ENCODE measurements at places on chromosomes 12 and 14. TPM values are rescaled to one million over a fixed set of nuclear protein-coding genes. Genes with fewer than 3 reads are reported as not detected.

DNA sequence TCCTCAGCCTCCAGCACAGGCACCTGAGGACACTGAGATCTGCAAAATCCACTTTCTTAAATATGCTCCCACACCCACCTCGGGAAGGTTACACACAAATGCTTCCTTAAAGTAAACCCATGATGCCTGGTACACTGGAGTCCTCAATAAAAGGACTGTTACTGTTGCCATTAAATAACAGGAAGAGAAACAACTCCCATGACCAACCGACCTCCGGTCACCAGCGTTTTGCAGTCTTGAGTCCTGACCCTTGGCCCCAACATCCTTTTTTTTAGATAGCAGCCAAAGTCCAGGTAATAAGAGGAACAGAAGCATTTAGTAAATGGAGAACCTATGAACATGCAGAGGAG lies 42.4 kb downstream of the ITPK1 start:
- DNase-seq: no peak

The SLC5A8 gene
- total RNA-seq: 1.4 TPM

GRCh38 chr12:90842477-90842876 lies 112.5 kb downstream of the CCER1 start:
- no peak for DNase-seq

The TMPRSS12 gene
- total RNA-seq: not detected

The SIX1 gene
- total RNA-seq: 0.47 TPM

DNA sequence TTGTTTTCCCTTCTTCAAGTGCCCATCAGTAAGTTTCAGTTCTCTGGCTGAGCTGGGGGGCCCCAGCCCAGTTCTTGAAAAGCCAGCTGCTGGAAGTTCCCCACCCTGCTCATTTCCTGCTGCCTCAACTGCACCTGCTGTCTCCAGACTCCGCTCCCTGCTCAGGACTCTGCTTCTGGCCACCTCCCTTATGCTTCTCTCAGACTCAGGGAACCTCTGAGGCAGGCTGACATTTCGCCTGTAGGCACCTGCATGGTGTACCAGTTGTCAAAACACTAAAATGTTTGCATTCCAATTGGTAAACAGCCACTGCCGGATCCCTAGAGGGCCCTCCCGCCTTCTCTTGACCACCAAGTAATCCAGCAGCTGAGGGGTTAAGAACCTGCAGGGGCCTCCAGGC lies 136.5 kb upstream of the VRK1 start:
- DNase-seq: no peak

DNA sequence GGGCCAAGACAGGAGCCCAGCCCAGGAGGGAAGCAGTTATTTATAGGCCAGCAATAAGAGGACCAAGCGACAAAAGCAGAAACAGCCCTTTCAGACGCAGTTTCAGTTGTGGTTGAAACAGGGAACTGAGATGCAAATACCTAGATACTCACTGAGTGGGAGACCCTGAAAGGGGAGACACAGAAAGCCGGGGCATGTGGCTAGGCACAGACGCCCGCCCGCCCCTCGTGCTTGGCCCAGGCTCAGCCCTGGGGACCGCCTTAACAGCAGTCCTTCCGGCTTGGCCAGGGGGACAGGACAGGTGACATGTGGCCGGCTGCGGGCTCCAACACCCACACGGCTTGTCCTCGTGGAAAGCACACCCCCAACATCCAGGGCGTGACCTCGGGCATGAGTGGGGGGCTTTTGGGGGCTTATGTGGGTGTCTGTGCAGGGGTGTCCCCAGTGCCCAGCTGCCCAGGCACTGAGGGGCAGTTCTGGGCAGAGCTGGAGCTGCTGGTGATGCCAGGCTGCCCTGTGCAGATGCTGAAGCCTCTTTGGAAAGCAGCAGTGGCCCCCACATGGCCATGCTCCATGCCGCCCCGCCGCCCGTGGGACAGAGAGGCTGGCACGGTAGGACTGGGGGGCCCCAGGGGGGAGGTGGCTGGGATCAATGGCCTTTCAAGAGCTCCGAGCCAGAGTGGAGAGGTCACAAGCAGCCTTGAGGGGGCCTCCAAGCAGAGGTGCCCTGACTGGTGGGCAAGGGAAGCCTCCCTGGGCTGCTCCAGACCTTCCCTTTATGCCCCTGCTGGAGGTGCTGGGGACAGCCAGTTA lies 2.1 kb downstream of the PLD4 start:
- DNase-seq: no peak

- no peak for DNase-seq
Observed at GRCh38 chr12:113416091-113416754, 6.0 kb upstream of the SDSL start.

DNA sequence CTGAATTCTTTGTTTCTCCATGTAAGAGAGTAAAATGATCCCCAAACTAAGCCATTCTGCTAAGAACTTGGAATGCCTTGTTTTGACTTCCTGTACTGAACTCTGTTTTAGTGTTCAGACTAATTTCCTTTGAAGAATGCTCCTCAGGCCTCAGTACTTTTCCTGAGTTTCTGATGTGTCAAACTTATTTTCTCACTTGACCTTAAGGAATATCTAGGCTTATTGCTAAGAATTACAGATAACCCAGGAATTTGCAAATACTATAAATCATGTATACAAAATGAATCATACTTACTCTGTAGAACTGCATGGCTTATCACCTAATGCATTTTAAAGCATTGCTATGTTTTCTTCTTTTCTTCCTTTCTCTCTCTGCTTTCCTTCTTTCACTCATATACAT lies 93.1 kb upstream of the PKP2 start:
- no peak for DNase-seq

GRCh38 chr12:121792607-121793439 lies 665 bp downstream of the RHOF start:
- DNase-seq: no peak

DNA sequence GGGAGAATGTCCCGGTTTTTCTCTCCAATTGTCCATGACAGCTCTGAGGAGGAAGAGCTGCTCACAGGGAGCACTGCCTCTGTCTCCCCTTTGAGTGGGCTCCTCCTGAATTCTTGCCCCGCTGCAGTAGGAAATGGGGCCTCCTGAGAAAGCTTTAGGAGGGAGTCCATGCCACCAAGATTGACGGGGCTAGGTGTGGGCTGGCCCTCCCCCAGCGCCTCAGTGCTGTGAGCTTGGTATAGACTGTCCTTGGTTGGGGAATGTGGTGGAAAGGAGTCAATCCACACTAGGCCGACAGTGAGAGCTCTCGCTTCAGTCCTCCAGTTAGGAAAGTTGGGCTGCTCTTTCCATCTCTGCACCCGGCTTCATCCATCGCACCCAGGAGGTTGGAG lies 23.4 kb upstream of the CTDSP2 start:
- no peak for DNase-seq

The RILPL1 gene
- 4.8 TPM for total RNA-seq

DNA sequence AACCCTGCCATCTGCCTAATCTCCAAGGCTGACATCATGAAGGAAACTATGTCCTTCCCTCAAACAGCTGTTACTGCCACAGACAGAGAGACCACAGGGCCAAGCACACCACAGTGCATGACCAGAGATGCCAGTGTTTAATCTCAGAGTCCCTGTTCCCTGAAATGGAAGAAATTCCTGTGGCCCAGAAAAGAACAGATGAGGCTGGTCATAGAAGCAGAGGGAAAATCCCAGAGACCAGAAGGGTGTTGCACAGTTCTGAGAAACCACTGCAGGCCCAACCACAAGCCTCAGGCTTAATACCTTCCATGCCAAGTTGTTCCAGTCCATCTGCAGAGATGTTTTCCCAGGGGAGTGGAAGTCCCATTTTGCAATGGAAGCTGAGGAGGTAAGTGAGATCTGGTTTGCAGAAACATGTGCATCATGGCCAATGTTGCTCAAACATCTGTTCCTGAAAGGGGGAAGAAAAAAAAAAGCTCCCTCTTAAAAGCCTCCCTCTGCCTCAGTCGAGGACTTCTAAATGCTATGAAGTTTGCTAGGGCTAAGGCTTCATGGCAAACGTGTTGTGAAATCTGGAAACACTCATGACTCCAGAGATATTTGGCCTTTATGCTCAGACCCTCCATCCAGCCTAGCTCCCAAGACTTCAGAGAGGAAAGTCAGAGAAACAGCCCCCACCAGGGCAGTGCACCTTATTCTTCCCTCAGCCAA lies 98.6 kb downstream of the SCARB1 start:
- no peak for DNase-seq

DNA sequence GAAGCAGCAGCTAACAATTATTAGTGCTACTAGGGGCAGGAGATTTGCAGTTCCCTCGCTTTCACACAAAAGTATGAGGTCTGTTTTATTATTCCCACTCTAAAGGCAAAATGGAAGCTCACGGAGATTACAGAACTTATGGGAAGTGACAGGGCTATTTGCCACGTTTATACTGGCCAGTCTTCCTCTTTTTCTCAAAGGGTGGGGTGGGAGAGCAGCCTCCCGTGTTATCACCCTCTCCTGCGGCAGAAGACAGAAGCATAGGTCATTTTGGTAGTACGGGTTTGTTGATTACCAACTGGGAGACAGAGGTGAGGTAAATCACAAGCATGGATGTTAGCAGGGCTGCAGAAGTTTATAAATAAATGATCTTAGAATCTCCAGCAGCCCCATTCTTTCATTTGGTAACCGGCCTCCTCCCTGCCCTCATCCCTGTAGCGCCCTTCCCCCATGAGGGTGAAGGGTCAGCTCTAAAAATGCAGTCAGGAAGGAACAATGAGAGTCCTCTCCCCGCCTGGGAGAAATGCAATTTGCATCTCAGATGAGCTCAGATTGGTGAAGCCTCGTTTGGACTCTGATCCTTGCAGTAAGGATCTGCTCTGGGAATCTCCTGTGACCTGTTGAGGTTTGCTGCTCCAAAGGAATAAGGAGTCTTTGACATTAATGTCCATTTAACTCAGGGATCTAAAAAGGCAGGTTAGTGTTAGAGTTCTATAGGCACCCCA lies 44.7 kb upstream of the SINHCAF start:
- no peak for DNase-seq

DNA sequence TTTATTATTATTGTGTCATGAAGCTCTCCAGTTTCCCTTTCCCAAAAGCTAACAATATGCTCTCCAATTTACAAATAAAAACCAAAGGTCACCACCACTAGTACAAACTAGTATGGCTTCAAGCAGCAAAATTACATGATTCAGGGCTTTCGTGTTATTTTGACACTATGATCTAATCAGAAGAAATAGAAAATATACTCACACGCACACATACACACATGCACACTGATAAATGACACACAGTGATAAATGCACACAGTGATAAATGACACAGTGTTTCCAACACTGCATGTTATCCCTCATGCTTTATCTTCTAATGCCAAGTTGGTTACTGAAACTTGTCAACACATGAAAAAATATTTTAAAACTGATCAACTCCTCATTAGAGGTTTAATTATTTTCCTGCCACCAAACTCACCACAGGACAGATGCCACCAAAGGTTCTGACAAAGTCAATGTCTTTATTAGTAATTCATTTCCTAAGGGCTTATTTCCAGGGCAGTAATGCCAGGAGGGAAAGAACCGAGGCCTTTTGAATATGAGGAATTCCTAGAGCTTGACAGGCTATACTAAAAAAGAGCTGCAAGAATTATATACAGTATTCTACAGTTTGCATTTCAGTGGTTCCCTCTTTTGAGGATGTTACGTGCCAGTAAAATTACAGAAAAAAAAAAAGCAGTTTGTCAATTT lies 82.4 kb downstream of the PPP2R5E start:
- no peak for DNase-seq

The SERPINA12 gene
- total RNA-seq: not detected

DNA sequence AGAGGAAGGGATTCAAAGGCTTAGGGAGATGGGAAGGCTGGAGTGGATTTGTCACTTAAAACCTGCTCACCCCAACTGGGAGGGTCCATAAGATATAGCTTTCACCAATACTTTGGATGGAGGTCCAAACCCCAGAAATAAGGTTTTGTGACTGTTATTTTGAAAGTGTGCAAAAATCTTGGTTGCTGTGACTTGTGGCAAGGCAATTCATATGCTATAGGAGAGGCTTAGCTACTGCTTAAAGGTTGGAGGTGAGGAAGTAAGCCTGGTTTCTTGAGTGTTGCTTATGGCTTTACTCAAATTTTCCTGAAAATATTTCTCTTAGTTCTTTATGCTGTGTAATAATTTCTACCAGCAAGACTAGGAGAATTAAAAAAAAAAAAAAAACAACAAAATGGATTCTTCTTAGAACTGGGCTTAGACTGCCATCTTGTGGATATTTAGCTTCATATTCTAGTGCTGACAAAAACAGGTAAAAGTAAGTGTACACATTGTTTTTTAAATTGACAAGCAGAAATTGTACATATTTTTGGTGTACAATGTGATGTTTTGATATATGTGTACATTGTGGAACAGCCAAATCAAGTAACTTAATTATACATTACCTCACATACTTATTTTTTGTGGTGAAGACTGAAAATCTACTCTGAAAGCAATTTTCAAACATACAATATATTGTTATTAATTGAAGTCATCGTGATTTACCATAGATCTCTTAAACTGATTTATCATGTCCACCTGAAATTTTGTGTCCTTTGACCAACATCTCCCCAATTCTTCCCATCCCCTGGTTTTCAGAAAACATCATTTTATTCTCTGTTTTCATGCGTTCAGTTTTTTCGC lies 23.0 kb downstream of the PDE6H start:
- DNase-seq: no peak

- DNase-seq: no peak
Observed at GRCh38 chr12:108831309-108831991, 25.9 kb downstream of the SSH1 start.

The FOXN4 gene
- 0.16 TPM for total RNA-seq

DNA sequence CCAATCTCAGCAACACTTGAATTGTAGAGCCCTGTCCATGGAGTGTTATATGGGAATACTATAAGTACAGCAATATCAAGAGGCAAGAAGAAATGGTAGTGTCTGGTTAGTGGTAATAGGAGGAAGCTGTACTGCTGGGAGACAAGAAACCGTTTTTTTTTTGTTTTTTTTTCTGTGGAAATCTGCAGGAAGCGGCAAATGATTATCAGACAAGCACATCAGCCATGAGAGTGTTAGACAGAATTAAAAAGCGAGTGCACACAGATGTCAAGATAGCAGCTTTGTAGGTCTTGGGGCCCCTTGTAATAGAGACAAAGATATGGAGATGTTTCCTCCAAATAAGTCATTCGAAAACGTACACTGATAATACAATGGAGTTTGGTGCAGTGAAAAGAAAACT lies 6.7 kb downstream of the TESPA1 start:
- DNase-seq: no peak

The GPR132 gene
- total RNA-seq: 0.94 TPM

The SYNDIG1L gene
- total RNA-seq: 1.1 TPM

The GARIN6 gene
- not detected for total RNA-seq

DNA sequence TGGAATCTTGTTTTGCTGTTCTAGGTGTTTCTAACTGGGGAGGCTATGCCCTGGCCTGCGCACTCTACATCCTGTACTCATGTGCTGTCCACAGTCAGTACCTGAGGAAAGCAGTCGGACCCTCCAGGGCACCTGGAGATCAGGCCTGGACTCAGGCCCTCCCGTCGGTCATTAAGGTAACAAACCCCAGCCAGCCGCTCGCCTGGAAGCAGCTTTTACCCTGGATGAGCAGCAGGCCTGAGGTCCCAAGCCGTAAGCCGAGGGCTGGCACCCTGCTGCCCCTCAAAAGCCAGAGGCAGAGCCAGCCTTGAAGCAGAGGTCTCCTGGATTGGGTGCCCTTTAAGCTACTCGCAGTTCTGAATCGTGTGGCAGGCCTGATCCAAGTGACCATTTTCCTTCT lies 29.1 kb downstream of the GPR68 start:
- DNase-seq: no peak

The ASB8 gene
- 38.8 TPM for total RNA-seq

The PLEK2 gene
- total RNA-seq: 0.47 TPM

The CLEC7A gene
- 4.5 TPM for total RNA-seq

- no peak for DNase-seq
Observed at GRCh38 chr12:116835484-116835883, 45.8 kb downstream of the HRK start.

GRCh38 chr12:2049604-2050540 lies 2.9 kb upstream of the CACNA1C start:
- no peak for DNase-seq

The C1RL gene
- total RNA-seq: 3.4 TPM

GRCh38 chr12:54341378-54342300 lies 16.7 kb downstream of the COPZ1 start:
- no peak for DNase-seq

All from occipital lobe (tissue), 3 donors.